ENCODE measurements at places on chromosomes 3 and 15.
A peak's percentile ranks its signal among the peaks of the same experiment; 100 is the strongest.

- DNase-seq: no peak
Measured at GRCh38 chr3:113894927-113895326, 52.9 kb upstream of the ZDHHC23 start.

- DNase-seq: no peak
Measured at GRCh38 chr3:124832782-124833709, 54.1 kb downstream of the ITGB5 start.

- no peak for DNase-seq
Measured at GRCh38 chr3:76438971-76439370, 600.9 kb upstream of the ROBO2 start.

GRCh38 chr15:90939756-90940155 is 4.7 kb downstream of the UNC45A start:
- DNase-seq: no peak

DNA sequence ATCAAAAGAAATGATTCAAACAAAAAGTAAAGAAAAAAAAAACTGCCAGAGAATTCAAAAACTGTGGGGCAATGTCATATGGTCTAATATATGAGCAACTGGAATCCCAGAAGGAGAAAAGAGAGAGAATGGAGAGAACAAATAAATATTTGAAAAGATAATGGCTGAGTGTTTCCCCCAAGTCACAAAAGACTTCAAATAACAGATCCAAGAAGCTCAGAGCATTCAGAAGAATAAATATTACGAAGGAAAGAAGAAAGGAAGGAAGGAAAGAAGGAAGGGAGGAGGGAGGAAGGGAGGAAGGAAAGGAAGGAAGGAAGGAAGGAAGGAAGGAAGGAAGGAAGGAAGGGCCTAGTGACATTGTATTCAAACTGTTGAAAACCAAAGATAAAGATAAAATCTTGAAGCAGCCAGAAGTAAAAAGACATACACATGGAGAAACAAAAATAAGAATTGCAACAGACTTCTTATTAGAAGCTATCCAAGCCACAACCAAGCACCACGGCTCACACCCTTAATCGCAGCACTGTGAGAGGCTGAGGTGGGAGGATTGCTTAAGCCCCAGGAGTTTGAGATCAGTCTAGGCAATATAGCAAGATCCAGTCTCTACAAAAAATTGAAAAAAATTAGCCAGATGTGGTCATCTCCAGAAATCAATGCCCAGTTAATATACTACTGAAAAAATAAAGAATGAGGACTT is 118.9 kb upstream of the IGSF10 start:
- DNase-seq: no peak

DNA sequence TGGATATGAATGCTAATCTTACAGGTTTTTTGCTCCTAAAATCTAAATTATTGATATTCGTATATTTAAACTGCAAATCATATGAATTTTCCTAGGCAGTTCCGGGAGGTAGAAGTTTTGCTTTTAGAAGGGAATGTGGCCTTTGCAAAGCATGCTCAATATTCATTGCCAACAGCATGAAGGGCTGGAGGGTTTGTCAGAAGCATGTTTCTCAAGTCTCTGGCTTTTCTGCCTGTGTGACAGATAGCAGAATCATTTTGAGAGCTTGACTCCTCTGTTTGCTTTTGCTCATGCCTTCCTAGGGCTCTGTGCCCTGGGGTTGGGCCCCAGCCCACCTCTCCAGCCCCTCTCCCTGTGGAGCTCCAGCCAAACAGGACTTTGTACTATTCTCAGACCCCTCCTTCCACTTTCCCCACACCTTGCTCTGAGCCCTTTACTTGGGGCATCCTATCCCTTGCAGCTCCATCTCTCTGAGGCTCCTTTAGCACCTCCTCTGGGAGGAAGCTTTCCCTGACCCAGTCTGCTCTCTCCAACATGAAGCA is 91.3 kb downstream of the ARNT2 start:
- no peak for DNase-seq

DNA sequence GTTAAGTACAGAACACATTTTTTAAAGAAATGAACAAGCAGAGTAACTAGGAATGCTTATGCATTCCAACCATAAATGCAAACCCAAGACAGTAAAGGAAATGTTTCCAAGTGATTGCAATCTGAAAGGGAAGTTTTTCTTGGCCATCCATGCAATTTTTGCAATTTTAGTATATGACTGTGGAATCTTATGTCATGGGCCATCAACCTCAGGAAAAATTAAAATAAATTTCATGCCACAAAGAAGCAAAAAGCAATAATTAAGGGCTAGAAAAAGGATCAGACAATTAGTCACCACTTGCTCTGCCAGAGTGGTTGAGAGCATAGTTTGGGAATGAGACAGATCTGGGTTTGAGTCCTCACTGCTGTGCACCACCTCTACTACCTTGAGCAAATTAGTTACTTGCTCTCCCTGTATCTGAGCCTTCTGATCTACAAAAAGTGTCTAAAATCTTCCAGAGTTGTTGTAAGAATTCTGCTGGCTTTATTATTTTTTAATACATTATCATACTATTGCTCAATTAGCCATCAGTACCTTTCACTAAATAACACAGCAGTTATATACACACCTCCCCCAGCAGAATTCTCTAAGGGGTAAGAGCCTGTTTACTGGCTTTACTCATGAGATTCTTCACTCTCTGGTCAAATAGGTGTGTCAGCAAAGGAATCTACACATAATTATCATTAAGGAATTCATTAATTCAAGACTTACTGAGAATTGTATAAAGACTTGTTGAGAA is 49.7 kb upstream of the FBN1 start:
- DNase-seq: no peak

- DNase-seq: no peak
Measured at GRCh38 chr3:125324341-125324740, 50.8 kb downstream of the ZNF148 start.

DNA sequence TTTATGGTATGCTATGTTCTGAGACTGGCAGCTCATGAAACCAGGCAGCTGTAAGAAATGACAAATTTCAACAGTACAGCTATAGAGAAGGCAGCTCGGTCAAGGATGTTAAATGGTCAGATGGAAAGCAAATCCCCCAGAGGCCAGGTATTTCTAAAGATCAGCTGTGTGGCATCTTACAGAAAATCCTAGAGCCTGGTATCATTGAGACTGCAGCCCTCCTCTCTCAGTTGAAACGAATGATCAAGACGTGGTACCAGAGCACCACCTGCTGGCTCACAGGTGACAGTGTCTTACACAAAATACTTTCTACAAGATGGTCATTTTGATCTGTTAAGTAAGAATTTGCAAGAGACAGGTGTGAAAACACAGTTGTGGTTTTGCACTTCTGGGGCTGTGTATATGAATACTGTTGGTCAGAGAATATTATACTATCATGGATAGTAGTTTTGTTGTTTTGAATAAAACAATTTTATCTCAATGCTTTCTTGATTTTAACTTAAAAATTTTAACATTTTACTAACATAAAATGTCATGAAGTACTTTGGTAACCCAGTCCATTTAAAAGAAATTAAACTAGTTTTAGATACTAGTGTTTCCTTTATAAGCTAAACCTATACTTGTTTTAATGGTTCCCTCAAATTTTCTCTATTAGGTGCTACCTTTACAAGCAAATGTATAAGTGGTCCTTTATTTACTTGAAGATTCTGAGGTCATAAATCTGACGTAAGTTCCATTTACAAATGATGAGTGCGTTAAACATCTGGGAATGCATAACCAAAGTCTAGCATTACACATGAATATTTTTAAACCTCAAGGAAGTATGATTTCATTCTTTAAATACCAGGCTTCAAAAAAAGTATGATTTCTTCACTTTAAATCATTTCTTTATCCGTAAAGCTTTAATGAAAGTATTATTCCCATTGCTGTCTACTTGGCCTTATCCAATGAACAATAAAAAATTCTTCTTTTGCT is 121.8 kb downstream of the PDZRN3 start:
- DNase-seq: peak; percentile 30

GRCh38 chr3:58129041-58129770 is 81.6 kb downstream of the DNASE1L3 start:
- no peak for DNase-seq

- DNase-seq: no peak
Measured at GRCh38 chr15:39728845-39729244, 53.8 kb downstream of the FSIP1 start.

DNA sequence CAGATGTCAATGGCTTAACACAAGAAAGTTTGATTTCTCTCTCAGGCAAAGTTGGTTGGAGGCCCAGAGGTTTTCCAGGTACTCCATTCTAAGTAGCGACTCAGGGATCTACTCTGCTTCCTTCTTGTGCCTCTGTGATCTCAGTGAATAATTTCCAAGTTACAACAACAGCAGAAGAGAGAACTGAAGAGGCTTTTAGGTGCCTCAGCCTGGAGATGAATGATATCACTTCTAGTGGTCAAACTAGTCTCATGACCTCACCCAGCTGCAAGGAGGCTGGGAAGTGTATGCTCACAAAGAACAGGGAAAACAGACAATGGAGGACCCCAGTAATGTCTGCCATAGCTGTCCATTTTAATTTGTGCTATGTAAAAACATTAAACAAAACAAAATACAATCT is 4.6 kb upstream of the PRICKLE2 start:
- no peak for DNase-seq

- no peak for DNase-seq
Measured at GRCh38 chr3:114375608-114376421, 82.0 kb downstream of the TIGIT start.

GRCh38 chr3:43015572-43015971 is 36.5 kb downstream of the GASK1A start:
- DNase-seq: no peak

DNA sequence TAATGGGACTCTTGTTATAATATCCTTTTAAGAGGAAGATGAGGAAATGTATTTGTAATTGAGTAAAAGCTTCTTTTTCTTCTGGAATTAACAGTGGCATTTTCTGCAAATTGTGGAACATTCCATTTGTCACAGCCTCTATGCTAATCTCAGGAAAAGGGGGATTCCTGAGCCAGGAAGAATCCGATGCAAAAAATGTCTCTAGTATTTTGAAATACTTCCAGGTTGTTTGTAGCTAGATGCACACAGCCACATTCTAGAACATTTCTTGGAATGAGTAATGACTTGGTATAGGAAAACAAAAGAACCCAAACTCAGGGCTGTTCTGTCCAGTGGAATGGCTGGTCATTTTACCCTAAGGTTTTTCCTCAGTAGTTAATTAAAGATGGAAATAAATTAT is 98.5 kb upstream of the SLC2A2 start:
- DNase-seq: no peak

DNA sequence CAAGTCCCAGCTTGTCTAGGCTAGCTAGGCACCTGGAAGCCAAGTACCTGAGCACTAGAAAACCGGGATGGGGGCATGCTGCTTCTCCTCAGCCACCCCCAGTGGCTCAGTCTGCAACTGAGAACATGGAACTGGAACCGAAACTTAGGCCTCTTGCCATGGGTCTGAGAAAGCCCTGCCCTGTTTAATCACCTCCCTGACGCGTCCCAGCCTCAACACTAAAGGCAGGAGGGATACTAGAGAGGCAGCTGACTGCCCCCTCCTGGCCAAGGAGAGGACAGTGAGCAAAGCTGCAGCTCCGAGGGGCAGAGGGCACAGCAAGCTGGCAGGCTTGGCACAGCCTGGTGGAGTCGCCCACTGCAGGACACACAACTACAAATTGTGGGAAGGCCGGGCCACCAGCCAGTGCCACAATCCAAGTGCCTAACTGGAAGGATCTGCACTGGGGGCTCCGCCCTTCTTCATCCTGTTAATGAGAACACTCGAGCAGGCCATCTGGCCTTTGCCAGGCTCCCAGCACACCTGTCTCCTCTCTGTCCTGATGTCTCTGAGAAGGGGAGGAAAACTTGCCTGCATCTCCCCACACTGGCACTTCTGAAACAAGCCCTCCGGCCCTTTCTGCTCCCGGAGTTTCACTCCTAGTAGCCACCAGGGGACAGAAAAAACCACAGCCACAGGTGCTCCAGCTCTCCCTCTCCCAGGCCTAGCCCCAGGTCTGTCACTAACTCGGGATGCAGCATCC is 53.7 kb downstream of the BDH1 start:
- no peak for DNase-seq

DNA sequence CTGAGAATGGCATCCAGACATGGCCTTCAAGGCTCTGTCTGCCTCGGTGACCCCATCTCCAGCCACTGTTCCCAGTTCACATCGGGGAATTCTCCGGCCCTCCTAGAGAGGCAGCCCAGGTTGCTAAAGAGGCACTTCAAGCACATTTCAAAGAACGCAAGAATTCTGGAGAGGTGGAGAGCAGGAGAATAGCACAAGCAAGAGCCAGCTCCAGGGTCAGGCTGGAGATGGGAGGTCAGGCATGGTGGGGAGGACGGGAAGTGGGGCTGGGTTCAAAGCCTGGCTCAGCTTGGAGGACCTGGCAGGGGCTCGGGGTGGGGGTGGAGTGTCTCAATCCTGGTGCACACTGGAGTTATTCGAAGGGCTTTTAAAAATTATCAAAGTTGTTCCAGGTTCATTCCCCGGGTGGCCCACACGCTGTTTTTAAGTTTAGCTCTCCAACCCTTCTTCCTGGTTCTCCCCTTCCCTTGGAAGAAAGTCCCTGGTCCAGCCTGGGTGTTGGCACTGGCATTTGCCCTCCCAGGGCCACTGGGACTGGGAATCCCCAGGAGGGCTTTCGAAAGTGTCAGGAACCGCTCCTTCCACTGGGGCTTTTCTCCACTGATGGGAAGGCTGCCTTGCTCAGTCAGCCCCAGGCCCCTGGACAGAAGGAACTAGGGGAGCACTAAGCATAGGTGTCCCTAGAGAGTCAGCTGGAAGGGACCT is 35.8 kb downstream of the ZNF710 start:
- no peak for DNase-seq
